ENCODE measurements at places on chromosomes 16 and 17. TPM values are rescaled to one million over a fixed set of nuclear protein-coding genes. Genes with fewer than 3 reads are reported as not detected.

RNF112 gene
- polyA plus RNA-seq, result 5.0 TPM

KCNJ2 gene
- polyA plus RNA-seq, result 4.8 TPM

ABCA8 gene
- 26.6 TPM for polyA plus RNA-seq

CYGB gene
- 21.4 TPM for polyA plus RNA-seq

MYOCD gene
- 0.58 TPM for polyA plus RNA-seq

TBC1D3C gene
- polyA plus RNA-seq, result 3.0 TPM

NAT9 gene
- polyA plus RNA-seq, result 37.1 TPM

GPR139 gene
- polyA plus RNA-seq, result not detected

ZPBP2 gene
- polyA plus RNA-seq, result not detected

MEIOB gene
- 0.22 TPM for polyA plus RNA-seq

CCL4L2 gene
- 13.6 TPM for polyA plus RNA-seq

GRCh38 chr17:69358688-69359596 is 32.0 kb upstream of the ABCA5 start:
- no peak overlapping the region for H3K4me3 ChIP-seq
- peak; percentile 13 for DNase-seq
- H3K36me3 ChIP-seq, result no peaks in the 10 kb centered on the region
- no peaks in the 10 kb centered on the region for H3K27me3 ChIP-seq

- H3K4me1 ChIP-seq, result no peaks in the 10 kb centered on the region
- H3K27ac ChIP-seq, result no peak overlapping the region
- peaks cover 6% of the 10 kb centered on the region for H3K27me3 ChIP-seq
- no peak overlapping the region for H3K4me3 ChIP-seq
- DNase-seq, result peak; percentile 36
- no peaks in the 10 kb centered on the region for H3K36me3 ChIP-seq
Measured at GRCh38 chr17:8944748-8945147, 20.8 kb downstream of the PIK3R5 start.

DNA sequence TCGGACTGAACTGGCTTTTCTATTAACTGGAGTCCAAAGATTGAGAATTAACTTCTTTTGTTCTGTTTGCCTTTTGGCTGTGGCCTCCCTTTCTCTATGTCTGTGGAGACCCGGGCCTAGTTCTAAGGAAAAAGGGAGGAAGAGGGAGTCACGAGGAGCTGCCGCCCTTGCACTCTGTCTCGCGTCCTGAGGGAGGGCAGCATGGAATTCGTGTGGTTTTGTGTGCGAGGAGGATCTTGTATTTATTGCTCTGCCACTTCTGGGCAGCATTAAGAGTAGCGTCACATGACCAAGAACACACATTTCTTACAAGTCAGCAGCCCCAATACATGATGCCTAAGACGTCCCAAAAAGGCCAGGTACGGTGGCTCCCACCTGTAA is 23.6 kb downstream of the METTL22 start:
- H3K27me3 ChIP-seq, result no peaks in the 10 kb centered on the region
- H3K4me1 ChIP-seq, result no peaks in the 10 kb centered on the region
- H3K4me3 ChIP-seq, result no peak overlapping the region

DNA sequence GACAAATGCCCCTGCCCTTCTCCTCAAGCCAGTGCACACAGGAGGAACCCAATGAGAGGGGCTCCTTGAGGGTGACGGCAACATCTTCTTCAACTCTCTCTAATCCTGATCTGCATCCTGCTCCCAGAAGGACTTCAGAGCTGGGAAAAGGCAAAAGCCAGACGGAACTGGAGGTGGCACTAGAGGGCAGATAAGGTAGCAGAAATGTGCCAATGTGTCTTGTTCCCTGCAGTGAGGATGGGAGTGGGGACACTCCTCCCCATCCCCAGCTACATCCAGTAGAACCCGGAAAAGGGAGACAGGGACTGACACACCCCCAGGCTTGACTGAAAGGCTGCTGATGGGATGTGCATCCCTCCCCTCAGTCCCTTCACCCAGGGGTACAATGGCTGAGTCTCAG is 28.5 kb downstream of the SRCIN1 start:
- H3K27ac ChIP-seq, result no peak overlapping the region
- peaks cover 26% of the 10 kb centered on the region for H3K4me1 ChIP-seq
- no peak for DNase-seq
- no peaks in the 10 kb centered on the region for H3K36me3 ChIP-seq
- peaks cover 84% of the 10 kb centered on the region for H3K27me3 ChIP-seq

DNA sequence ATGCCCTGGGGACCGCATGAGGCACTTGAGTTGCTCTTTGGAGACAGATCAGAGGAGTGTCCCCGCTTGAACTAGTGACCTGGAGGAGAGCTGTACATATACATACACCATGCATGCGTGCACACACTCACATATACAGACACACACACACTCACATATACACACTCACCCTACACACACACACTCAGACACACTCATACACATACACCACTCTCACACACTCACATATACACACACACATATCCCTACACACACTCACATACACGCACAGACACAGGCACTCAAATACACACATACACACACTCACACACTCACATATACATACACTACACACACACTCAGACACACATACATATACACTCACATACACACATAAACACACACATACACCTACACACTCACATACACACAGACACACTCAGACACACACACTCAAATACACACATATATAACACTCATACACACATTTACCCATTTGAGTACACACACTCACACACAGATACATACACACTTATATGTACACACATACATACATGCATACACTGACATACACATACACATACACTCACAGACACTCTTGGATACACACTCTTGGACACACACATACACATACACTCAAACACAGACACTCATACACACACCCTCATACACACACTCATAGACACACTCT is 5.4 kb upstream of the MPP2 start:
- H3K27me3 ChIP-seq, result peaks cover 43% of the 10 kb centered on the region
- no peak for DNase-seq
- H3K4me1 ChIP-seq, result peaks cover 9% of the 10 kb centered on the region
- no peak overlapping the region for H3K27ac ChIP-seq

- no peak overlapping the region for H3K4me3 ChIP-seq
- DNase-seq, result peak; percentile 46
- no peaks in the 10 kb centered on the region for H3K4me1 ChIP-seq
- no peak overlapping the region for H3K27ac ChIP-seq
Measured at GRCh38 chr17:48148854-48149786, 41.6 kb downstream of the SNX11 start.

- no peaks in the 10 kb centered on the region for H3K4me1 ChIP-seq
- no peak overlapping the region for H3K4me3 ChIP-seq
- DNase-seq, result no peak
Measured at GRCh38 chr17:10229181-10229580, 30.8 kb upstream of the GAS7 start.

DNA sequence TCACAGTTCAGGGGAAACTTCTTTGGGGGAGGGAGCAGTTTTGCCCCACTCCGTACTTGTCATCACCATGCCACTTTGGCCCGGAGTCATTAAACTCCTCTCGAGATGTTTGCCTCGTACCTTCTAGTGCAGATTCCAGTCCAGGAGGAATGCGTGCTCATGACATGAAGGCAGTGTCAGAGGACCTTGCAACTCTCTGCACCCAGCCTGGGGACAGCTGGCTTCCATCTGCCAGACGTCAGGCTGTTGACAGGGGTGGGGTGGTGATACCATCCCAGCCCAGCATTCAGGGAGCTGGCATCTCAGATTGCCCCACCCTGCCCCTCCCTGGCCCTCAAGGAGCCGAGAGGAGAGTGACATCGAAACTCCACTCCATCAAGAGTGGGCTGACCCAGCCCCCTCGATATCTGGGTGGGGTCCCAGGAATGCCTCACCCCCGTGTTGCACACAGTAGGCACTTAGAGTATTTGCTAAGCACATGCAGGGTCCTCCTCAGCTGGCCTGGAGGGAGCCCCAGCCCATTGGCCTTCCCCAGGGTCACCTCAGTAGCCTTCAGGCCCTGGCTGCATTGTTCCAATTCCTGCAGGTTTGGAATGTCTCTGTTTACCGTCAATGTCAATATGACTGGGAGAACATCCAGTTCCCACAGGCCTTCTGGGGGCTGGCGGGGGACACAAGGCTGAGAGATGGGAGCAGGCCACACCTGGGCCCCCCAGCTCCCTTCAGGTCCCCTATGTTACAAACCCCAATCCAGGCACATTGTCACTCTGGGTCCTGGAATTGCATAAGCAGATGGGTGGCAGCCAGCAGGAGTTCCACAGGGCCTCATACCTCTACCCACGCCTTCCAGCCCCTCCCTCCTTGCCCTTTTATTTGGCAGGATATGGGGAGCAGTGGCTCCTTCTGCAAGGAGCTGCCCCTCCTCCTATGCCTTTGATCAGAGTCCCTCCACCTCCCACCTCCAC is 21.3 kb upstream of the EMP2 start:
- peak overlapping the region; percentile 74 for H3K27ac ChIP-seq
- peak; percentile 52 for DNase-seq
- H3K4me1 ChIP-seq, result peaks cover 34% of the 10 kb centered on the region
- peaks cover 2% of the 10 kb centered on the region for H3K27me3 ChIP-seq
- H3K4me3 ChIP-seq, result no peak overlapping the region

GRCh38 chr16:50915120-50915519 is 173.2 kb downstream of the CYLD start:
- no peak overlapping the region for H3K4me3 ChIP-seq
- DNase-seq, result no peak
- H3K4me1 ChIP-seq, result no peaks in the 10 kb centered on the region
- no peaks in the 10 kb centered on the region for H3K36me3 ChIP-seq

DNA sequence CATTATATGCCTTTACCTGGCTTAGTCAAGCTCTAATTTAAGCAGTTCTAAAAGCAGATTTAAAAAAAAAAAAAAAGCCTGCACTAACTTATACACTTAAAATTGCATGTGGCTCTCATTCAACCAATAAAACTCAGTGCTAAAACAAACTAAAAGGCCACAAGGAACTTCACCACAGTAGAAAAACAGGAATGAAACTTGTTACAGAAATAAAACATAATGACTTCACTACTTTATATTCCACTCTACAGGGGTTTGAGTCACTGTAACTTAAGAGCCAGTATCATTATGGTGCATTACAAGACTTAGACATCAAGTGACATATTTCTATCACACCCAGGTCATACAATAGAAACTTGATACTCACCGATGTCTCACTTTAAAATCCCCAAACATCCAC is 11.1 kb downstream of the CA10 start:
- no peak overlapping the region for H3K27ac ChIP-seq
- no peaks in the 10 kb centered on the region for H3K27me3 ChIP-seq
- H3K36me3 ChIP-seq, result no peaks in the 10 kb centered on the region
- DNase-seq, result no peak
- H3K4me1 ChIP-seq, result no peaks in the 10 kb centered on the region
